Activated CD4-positive, alpha-beta memory T cell treated with anti-CD3 and anti-CD28 coated beads, Interleukin-2, amount 10 ng/mL, durations not matched to agents 7 days and 5 days (primary cell): ENCODE measurements at places on chromosomes 6 and 20. TPM values are rescaled to one million over a fixed set of nuclear protein-coding genes. Genes with fewer than 3 reads are reported as not detected.
A peak's percentile ranks its signal among the peaks of the same experiment; 100 is the strongest.

ULBP1 gene
- 2.3 TPM for total RNA-seq

TMEM244 gene
- 0.43 TPM for total RNA-seq

SYCP2L gene
- total RNA-seq, result not detected

TEAD3 gene
- total RNA-seq, result 0.23 TPM

CGAS gene
- total RNA-seq, result 48.2 TPM

MYH7B gene
- total RNA-seq, result 0.08 TPM

GRCh38 chr20:60759651-60760050, 492.4 kb upstream of the CDH4 start:
- H3K27me3 ChIP-seq, result no peaks in the 10 kb centered on the region
- H3K4me3 ChIP-seq, result no peak overlapping the region
- no peaks in the 10 kb centered on the region for H3K4me1 ChIP-seq
- H3K27ac ChIP-seq, result no peak overlapping the region

DNA sequence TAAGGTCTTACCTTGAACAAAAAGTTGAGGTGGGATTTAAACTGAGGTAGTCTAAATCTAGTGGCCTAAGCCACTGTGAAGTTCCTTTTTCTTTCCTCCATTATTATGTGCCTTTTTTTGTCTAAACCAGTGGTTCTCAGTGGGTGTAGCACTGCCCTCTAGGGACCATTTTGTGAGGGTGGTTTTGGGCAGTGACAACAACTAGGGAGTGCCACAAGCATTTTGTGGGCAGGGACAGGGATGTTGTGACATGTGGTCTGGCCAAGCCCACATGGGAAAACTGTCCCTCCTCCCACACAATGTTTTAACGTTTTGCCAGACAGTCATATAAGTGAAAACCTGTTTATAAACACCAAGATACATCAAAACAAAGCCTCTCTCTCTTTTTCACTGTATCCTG, 899.4 kb upstream of the FLRT3 start:
- H3K27me3 ChIP-seq, result no peaks in the 10 kb centered on the region
- no peak overlapping the region for H3K4me3 ChIP-seq
- H3K36me3 ChIP-seq, result no peaks in the 10 kb centered on the region
- no peak for DNase-seq
- no peaks in the 10 kb centered on the region for H3K4me1 ChIP-seq
- no peak overlapping the region for H3K27ac ChIP-seq

GRCh38 chr20:39829661-39830060, 859.4 kb downstream of the MAFB start:
- DNase-seq, result no peak
- H3K36me3 ChIP-seq, result no peaks in the 10 kb centered on the region
- H3K4me3 ChIP-seq, result no peak overlapping the region
- no peaks in the 10 kb centered on the region for H3K27me3 ChIP-seq
- no peak overlapping the region for H3K27ac ChIP-seq

GRCh38 chr6:162100096-162100495, 627.5 kb downstream of the PRKN start:
- H3K36me3 ChIP-seq, result no peaks in the 10 kb centered on the region
- H3K4me3 ChIP-seq, result no peak overlapping the region
- no peak for DNase-seq
- H3K27me3 ChIP-seq, result no peaks in the 10 kb centered on the region
- H3K4me1 ChIP-seq, result peaks cover 3% of the 10 kb centered on the region

DNA sequence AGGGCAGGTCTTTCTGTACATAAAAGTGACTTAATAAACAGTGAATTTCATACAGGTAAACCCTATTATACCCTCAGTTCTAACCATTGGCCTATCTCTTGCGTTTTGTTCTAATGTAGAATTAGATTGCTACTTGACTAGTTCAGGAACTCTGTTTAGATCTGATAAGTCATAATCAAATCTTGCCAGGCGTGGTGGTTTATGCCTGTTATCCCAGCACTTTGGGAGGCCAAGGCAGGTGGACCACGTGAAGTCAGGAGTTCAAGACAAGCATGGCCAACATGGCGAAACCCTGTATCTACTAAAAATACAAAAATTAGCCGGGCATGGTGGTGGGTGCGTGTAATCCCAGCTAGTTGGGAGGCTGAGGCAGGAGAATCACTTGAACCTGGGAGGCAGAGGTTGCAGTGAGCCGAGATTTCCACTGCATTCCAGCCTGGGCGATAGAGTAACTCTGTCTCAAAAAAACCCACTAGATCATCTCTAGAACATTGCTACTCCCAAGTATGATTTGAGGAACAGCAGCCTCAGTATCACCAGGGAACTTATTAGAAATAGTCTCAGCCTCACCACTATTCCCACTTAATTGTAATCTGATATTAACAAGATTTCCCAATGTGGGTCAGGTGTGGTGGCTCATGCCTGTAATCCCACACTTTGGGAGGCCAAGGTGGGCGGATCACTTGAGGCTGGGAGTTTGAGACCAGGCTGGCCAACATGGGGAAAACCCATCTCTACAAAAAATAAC, 12.2 kb downstream of the GTPBP2 start:
- DNase-seq, result no peak
- H3K4me1 ChIP-seq, result no peaks in the 10 kb centered on the region
- H3K4me3 ChIP-seq, result no peak overlapping the region
- H3K27ac ChIP-seq, result no peak overlapping the region
- no peaks in the 10 kb centered on the region for H3K27me3 ChIP-seq

DNA sequence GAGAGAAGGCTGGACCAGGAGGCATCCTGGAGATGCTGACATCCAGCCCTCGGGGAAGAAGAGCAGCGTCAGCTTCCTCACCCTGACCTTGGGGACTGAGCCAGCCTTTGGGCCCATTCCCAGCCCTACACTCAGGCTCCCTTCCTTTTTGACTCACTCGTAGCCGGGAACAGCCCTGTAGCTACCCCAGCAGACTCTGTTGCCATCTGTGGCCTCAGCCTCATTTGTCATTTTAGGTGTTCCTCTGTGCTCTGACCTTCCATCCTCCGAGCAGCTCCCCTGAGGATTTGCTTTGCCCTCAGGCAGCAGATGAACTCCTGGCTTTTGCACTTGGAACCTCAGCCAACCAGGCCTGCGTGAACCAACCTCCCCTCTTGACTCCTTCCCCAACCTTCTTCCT, 67.5 kb downstream of the ELOVL2 start:
- H3K4me1 ChIP-seq, result no peaks in the 10 kb centered on the region
- H3K27ac ChIP-seq, result no peak overlapping the region

GRCh38 chr6:33632558-33633039, 11.5 kb downstream of the ITPR3 start:
- H3K27me3 ChIP-seq, result no peaks in the 10 kb centered on the region
- H3K27ac ChIP-seq, result peak overlapping the region; percentile 44
- H3K4me1 ChIP-seq, result peaks cover 72% of the 10 kb centered on the region
- H3K36me3 ChIP-seq, result peaks cover 41% of the 10 kb centered on the region

GRCh38 chr20:58117944-58118343, 110.5 kb downstream of the ANKRD60 start:
- H3K4me3 ChIP-seq, result no peak overlapping the region
- peaks cover 34% of the 10 kb centered on the region for H3K27me3 ChIP-seq
- no peaks in the 10 kb centered on the region for H3K4me1 ChIP-seq
- H3K27ac ChIP-seq, result no peak overlapping the region

DNA sequence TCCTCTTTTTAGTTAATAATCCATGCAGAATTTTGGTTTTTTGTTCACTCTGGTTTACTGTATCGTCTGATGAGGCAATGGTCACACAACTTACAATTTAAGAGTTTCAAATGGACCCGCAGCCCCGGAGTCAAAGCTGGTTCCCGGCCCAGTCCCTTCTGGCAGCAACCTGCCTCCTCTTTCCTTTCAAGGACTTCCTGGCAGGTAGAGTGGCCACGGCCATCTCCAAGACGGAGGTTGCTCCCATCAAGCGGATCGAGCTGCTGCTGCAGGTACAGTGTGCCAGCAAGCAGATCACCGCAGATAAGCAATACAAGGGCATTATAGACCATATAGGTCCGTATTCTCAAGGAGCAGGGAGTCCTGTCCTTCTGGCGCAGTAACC, 218.2 kb downstream of the GJA1 start:
- H3K4me3 ChIP-seq, result no peak overlapping the region
- H3K27me3 ChIP-seq, result no peaks in the 10 kb centered on the region
- no peak for DNase-seq
- H3K27ac ChIP-seq, result no peak overlapping the region
- H3K4me1 ChIP-seq, result peaks cover 4% of the 10 kb centered on the region

DNA sequence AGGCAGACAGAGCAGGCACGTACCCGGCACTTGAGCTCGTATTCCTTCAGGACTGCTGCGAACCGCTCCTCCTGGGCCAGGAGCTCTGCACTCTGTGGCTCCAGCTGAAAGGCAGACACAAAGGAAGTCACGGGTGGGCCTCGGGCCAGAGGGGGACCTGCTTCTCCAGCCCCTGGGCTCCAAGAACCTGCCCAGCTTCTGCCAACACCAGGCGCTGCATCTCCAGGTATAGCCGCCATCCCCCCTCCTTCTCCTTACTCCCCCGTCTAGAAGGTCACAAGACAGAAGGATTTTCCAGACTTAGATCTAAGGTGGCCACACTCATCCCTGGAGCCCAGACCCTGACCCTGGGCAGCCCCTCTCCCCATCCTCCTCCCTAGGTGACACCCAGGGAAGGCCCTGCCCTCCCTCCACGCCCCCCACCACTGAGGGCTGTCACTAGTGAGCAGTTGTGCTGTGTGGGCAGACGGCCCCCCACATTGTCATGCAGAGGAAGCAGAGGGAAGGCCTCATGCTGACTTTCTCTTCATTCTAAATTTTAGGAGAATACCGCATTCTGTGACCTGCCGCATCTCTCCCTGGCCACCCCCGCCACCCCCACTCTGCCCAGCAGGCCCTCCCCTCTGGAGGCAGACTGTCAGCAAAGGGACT, 81.9 kb downstream of the GINS1 start:
- no peak for DNase-seq
- H3K36me3 ChIP-seq, result no peaks in the 10 kb centered on the region
- no peak overlapping the region for H3K27ac ChIP-seq
- H3K27me3 ChIP-seq, result no peaks in the 10 kb centered on the region

- no peak for DNase-seq
- no peak overlapping the region for H3K4me3 ChIP-seq
- H3K36me3 ChIP-seq, result no peaks in the 10 kb centered on the region
- H3K27ac ChIP-seq, result peak overlapping the region; percentile 28
These were observed 174.1 kb downstream of the ADAT2 start for GRCh38 chr6:143276436-143276835.

DNA sequence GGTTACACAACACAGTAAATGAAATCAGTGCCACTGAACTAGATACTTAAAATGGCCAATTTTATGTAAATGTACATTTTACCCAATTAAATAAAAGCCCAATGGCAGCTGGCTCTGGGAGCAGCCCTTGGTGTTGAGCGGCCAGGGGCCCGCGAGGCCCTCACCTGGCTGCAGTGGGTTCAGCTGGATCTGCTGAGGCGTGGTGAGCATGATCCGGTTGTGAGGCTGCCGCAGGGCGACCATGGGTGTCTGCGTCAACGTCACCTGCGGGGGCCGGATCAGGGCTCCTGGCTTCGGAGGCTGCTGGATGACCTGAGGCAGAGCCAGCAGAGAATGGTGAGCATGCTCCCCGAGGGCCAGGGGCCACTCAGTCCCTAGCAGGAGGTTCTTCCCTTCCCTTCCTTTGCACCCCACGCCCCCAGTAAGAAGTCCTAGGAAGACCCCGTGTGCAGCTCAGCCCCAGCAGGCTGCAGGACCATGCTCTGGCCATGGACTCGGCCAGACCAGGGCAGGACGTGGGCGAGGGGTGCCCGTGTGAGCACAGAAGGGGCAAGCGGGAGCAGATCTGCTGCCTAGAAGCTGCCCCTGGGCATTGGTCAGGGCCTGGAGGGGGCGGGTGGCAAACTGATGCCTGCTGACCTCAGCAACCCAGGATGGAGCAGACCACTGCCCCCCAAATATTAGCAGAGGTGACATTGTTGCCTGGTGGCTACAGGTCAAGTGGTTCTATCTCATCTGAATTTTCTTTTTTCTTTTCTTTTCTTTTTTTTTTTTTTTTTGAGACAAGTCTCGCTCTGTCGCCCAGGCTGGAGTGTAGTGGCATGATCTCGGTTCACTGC, 61.9 kb downstream of the TAF4 start:
- no peaks in the 10 kb centered on the region for H3K4me1 ChIP-seq
- no peak overlapping the region for H3K4me3 ChIP-seq
- peaks cover 43% of the 10 kb centered on the region for H3K36me3 ChIP-seq
- DNase-seq, result no peak
- no peak overlapping the region for H3K27ac ChIP-seq

DNA sequence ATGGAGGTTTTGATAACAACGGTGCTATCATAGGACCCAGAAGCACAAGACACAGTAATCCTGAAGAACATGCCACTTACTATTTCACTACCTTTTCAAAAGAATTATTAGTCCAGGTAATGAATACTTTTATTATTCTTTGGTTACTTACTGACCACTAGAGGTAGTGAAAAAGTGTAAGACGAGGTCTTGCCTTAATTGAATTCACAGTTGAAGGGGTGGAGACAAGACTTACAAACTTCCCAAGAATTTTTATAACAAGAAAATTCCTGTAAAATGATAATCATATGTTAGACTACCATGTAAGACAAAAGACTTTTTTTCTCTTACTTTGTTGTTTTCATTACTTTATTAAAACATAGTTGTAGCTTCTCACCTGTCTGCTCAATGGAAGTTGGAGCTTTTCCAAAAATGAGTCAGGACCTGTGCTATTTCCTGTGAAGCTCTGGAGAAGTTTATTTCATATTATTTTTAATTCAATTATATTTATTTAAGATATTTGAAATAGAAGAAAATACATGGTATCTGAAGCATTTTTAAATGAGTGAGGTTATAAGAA, 52.4 kb downstream of the DOP1A start:
- no peak overlapping the region for H3K27ac ChIP-seq
- DNase-seq, result no peak
- H3K27me3 ChIP-seq, result no peaks in the 10 kb centered on the region
- H3K36me3 ChIP-seq, result peaks cover 14% of the 10 kb centered on the region
- no peaks in the 10 kb centered on the region for H3K4me1 ChIP-seq

- H3K27ac ChIP-seq, result no peak overlapping the region
- peak overlapping the region; percentile 30 for H3K4me3 ChIP-seq
- H3K27me3 ChIP-seq, result peaks cover 68% of the 10 kb centered on the region
- H3K4me1 ChIP-seq, result peaks cover 56% of the 10 kb centered on the region
These were observed 5.3 kb downstream of the MMP9 start for GRCh38 chr20:46013829-46014516.

GRCh38 chr20:37071481-37071911, 24.3 kb downstream of the RBL1 start:
- no peak overlapping the region for H3K4me3 ChIP-seq
- DNase-seq, result peak; percentile 54
- peaks cover 55% of the 10 kb centered on the region for H3K36me3 ChIP-seq
- H3K27ac ChIP-seq, result peak overlapping the region; percentile 91
- H3K27me3 ChIP-seq, result no peaks in the 10 kb centered on the region

DNA sequence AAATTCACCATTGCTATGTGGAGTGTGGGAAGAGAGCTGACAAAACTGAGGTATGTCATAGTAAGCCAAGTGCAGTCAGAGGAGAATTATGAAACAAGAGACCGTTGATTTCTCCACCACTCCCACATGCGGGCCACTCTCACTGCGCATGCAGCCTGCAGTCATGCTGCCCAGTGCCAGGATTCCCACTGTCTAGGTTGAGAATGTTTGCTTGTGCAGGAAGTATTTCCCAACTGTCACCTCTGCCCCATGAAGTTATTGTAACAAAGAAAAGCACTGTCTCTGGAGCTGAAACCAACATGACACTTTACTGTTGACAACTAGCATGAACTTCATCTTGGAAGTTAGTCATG, 18.7 kb upstream of the SFT2D1 start:
- no peaks in the 10 kb centered on the region for H3K4me1 ChIP-seq
- no peak overlapping the region for H3K4me3 ChIP-seq
- H3K27me3 ChIP-seq, result peaks cover 27% of the 10 kb centered on the region
- no peak for DNase-seq

- no peaks in the 10 kb centered on the region for H3K27me3 ChIP-seq
- H3K4me1 ChIP-seq, result no peaks in the 10 kb centered on the region
- DNase-seq, result no peak
- H3K4me3 ChIP-seq, result no peak overlapping the region
These were observed 207.9 kb upstream of the TCF21 start for GRCh38 chr6:133680994-133681393.

GRCh38 chr6:166958926-166959861, 2.8 kb upstream of the RNASET2 start:
- peaks cover 47% of the 10 kb centered on the region for H3K4me1 ChIP-seq
- H3K27ac ChIP-seq, result peak overlapping the region; percentile 99
- peak; percentile 64 for DNase-seq
- peaks cover 13% of the 10 kb centered on the region for H3K36me3 ChIP-seq
